ENCODE measurements at places on chromosomes 1 and 21. TPM values are rescaled to one million over a fixed set of nuclear protein-coding genes. Genes with fewer than 3 reads are reported as not detected.

DNA sequence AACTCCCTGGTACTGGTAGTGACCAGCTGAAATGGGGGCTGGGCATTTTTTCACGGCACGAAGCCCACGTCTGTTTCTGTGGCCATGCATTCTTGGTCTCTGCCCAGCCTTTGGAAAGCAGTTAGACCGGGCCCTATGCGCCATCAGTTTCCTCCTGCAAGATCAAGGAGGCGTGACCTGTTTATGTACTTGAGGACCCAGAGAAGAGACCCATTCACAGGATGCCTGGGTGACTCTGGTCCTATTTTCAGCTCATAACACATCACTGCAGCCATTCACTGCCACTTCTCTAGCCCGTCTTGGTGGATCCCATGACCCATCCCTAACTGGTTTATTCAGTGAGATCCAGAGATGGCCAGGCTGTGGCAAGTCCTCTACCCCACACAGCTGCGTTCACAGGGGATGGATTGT, 70.4 kb downstream of the SPSB1 start:
- no peak for DNase-seq

GRCh38 chr1:171801487-171801891, 20.0 kb downstream of the METTL13 start:
- no peak for DNase-seq

DNA sequence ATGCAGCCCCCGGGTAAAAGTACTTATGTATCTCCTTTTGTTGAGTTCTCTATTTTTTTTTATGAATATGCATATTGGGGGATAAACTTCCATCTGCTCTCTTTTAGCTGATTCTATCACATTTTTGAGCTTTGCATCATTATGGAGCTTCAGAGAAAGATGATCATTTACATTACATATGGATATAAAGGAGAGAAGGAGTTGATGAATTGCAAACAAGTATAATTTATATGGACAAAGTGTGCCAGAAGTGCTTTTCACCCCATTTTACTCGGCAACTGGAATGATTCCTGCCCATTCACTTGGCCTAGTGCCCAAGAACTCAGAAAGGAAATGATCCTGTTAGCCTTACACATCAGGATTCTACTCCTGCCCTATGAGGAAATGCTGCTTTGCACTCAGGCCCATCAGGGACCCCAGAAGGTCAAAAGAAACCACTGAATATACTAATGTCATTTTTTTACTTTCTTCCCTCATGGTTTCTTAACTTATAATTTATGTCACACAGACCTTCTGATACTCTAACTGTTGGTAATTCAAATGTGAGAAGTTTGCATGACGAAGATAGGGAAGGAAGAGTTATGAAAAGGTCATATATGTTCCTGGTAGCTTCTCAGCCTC, 65.6 kb downstream of the SAMSN1 start:
- no peak for DNase-seq

- no peak for DNase-seq
Observed at GRCh38 chr1:183180218-183180617, 5.8 kb upstream of the LAMC2 start.

The HNRNPCL4 gene
- total RNA-seq = not detected

The APOBEC4 gene
- not detected for total RNA-seq

The EPHA10 gene
- total RNA-seq = 3.0 TPM

DNA sequence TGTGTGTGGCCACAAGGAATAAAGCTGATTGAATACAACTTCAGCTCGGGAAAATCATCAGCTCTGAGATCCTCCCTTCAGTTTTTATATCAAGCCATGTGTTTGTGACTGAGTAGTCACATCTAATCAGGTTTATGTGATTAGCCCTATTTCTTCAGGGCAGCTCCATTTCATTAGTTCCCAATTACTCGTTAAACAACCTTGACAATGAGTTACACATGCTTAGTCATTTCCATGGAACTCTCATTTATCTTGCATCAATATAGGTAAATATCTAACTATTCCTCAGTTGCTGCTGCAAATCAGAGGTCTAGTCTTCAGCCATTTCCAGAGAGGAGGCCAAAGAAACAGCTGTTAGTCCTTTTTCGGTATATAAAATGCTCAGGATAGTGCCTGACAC, 16.3 kb downstream of the CRB1 start:
- no peak for DNase-seq

- DNase-seq = peak; percentile 48
Observed at GRCh38 chr21:46111193-46111571, 13.3 kb downstream of the COL6A2 start.

- DNase-seq = no peak
Observed at GRCh38 chr1:214002060-214002459, 14.3 kb downstream of the PROX1 start.

Measured in activated naive CD4-positive, alpha-beta T cell treated with anti-CD3 and anti-CD28 coated beads, Interleukin-2, amount 50 U/mL, for 72 hours (primary cell).